HCT116 (cell line): ENCODE measurements at places on chromosomes 6 and 20. TPM values are rescaled to one million over a fixed set of nuclear protein-coding genes. Genes with fewer than 3 reads are reported as not detected.

- no peak for DNase-seq
Observed at GRCh38 chr6:43717822-43718221, 30.2 kb upstream of the MRPS18A start.

GRCh38 chr20:3890999-3891929 is 2.1 kb downstream of the PANK2 start:
- DNase-seq = no peak

GRCh38 chr6:153989989-153990388 is 49.1 kb upstream of the OPRM1 start:
- DNase-seq = no peak

DNA sequence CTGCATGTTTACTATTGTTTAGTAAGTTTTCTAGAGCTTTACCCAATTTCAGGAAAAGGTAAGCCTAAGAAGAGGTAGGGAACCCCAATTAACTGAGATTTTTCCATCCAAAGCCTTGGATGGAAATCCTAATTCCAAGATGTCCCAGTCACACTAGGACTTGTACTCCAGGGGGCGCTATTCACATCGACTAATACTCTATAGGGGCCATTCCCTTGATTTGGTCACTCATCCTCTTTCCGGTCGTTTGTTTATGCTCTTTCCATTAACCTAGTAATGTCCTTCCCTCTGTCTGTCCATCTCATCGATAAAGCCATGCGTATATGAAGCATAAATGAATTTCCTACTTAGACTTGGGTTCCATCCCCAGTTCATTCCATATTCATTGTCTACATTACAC is 80.8 kb upstream of the FUCA2 start:
- DNase-seq = peak; percentile 23

- DNase-seq = no peak
Observed at GRCh38 chr6:44715188-44715587, 327.7 kb downstream of the CDC5L start.

DNA sequence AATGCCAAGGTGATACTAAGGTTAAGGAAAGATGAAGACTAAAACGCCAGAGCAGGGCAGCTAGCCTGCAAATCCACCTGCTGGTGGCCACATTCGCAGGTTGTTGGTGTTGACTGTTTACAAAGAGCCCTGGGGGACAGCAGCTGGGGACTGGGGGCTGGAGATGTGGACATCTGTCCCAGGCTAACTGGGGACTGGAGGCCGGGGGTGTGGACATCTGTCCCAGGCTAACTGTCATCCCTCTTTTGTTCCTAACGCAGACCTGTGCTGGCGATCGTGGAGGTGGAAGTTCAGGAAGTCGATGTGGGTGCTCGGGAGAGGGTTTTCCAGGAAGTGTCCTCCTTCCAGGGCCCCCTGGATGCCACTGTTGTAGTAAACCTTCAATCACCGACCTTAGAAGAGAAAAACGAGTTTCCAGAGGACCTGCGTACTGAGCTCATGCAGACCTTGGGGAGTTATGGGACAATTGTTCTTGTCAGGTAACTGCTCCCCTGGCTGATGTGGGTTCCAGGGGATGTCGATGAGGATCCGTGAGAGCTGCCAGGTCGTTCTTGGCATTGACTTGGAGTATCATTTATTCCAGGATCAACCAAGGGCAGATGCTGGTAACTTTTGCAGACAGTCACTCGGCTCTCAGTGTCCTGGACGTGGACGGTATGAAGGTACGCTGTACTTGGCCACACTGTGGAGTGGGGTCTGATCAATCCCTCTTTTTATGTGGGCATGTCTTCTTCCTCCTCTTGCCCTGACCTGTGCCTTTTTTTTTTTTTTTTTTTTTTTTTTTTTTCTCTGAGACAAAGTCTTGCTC is 87.0 kb downstream of the SERAC1 start:
- DNase-seq = no peak

DNA sequence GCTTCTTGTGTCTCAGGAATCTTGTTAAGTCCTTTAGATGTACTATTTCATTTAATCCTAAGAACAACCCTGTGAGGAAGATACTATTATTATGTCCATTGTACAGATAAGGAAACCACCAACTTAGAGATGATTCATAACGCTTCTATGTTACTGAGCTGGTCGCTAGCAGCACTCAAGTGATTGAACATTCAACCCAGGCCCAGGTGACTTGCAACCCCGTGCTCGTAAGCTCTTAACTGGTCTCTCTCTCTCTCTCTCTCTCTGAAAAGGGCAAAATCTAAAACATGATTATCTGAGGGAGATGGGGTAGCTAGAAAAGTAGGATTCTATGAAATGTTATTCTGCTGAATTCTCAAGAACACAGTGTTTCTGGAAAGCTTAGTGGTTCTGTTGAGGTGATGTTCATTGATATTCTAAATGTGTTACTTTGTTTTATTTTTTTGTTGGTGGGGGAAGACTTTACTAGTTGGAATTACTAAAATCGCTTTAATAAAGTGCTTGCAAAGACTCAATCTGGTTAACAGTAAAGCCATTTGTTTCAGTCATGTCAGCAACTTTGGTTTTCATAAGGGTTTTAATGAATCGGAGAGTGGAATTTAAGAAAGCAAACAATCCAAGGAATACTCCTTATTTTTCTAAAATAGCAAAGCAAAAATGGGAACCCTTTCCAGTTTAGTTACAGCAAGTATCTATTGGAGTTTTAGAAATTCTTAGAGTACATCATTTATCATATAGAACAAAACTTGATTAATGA is 265.0 kb upstream of the TAB2 start:
- no peak for DNase-seq

- peak; percentile 23 for DNase-seq
Observed at GRCh38 chr20:49562311-49563014, 5.5 kb downstream of the PTGIS start.

The NINL gene
- total RNA-seq = 7.2 TPM

The TBXT gene
- total RNA-seq = not detected

The BACH2 gene
- 3.3 TPM for total RNA-seq
